ENCODE measurements at places on chromosomes 13 and 19. TPM values are rescaled to one million over a fixed set of nuclear protein-coding genes. Genes with fewer than 3 reads are reported as not detected.

POLR2I gene
- total RNA-seq, result 55.5 TPM

EFNA2 gene
- 0.39 TPM for total RNA-seq

ANGPTL4 gene
- total RNA-seq, result 0.22 TPM

CYP2A7 gene
- not detected for total RNA-seq

ZNF99 gene
- 0.39 TPM for total RNA-seq

EIF3K gene
- total RNA-seq, result 271 TPM

LRRC63 gene
- total RNA-seq, result not detected

ZNF285 gene
- total RNA-seq, result 1.3 TPM

GPR4 gene
- not detected for total RNA-seq

ZFP30 gene
- 25.9 TPM for total RNA-seq

KIR3DL1 gene
- not detected for total RNA-seq

TEX26 gene
- not detected for total RNA-seq

PCSK4 gene
- 2.5 TPM for total RNA-seq

KIR3DL2 gene
- not detected for total RNA-seq

CDX2 gene
- not detected for total RNA-seq

GSX1 gene
- total RNA-seq, result not detected

ZFP14 gene
- 3.9 TPM for total RNA-seq

SHISA2 gene
- total RNA-seq, result 16.6 TPM

SMIM44 gene
- not detected for total RNA-seq

SULT2A1 gene
- total RNA-seq, result not detected

DZIP1 gene
- 1.5 TPM for total RNA-seq

LGALS14 gene
- not detected for total RNA-seq

PRODH2 gene
- not detected for total RNA-seq

FFAR3 gene
- total RNA-seq, result not detected

DACH1 gene
- total RNA-seq, result not detected

TMEM190 gene
- total RNA-seq, result 2.0 TPM

CEBPA gene
- 2.7 TPM for total RNA-seq

UBL3 gene
- total RNA-seq, result 265 TPM

CCNA1 gene
- total RNA-seq, result not detected

PRTN3 gene
- total RNA-seq, result not detected

APOE gene
- total RNA-seq, result 22.0 TPM

NKPD1 gene
- total RNA-seq, result 2.9 TPM

C19orf81 gene
- not detected for total RNA-seq

KIR2DL1 gene
- total RNA-seq, result not detected

ADM5 gene
- 1.2 TPM for total RNA-seq

KL gene
- total RNA-seq, result 0.79 TPM

KCNJ14 gene
- 0.33 TPM for total RNA-seq

CNFN gene
- 8.2 TPM for total RNA-seq

Data from placental epithelial cell (primary cell).